ENCODE measurements at places on chromosomes 3 and 15. TPM values are rescaled to one million over a fixed set of nuclear protein-coding genes. Genes with fewer than 3 reads are reported as not detected.

- no peaks in the 10 kb centered on the region for H3K4me1 ChIP-seq
- no peaks in the 10 kb centered on the region for H3K36me3 ChIP-seq
Measured at GRCh38 chr3:195086341-195086740, 184.6 kb downstream of the XXYLT1 start.

DNA sequence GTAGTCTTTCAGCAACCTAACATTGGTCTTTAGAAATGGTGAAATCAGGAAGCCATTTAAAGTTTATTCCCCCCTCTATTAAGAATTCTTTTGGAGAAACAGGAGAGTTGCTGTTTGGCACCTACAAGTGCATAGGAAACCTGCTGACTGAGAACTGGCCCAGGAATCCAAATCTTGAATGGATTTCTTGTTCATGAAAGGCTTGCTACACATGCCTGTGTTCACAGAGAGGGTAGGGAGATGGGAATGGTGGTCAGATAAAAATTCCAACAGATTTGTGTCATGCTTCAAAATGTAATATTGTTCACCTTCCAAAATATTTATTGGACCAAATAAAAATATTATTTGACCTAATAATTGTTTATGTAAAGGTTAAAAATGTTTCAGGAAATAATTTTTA lies 24.2 kb upstream of the ZPLD1 start:
- DNase-seq = no peak
- no peak overlapping the region for H3K4me3 ChIP-seq
- H3K4me1 ChIP-seq = no peaks in the 10 kb centered on the region
- H3K36me3 ChIP-seq = no peaks in the 10 kb centered on the region
- no peak overlapping the region for H3K27ac ChIP-seq
- H3K27me3 ChIP-seq = no peaks in the 10 kb centered on the region

DNA sequence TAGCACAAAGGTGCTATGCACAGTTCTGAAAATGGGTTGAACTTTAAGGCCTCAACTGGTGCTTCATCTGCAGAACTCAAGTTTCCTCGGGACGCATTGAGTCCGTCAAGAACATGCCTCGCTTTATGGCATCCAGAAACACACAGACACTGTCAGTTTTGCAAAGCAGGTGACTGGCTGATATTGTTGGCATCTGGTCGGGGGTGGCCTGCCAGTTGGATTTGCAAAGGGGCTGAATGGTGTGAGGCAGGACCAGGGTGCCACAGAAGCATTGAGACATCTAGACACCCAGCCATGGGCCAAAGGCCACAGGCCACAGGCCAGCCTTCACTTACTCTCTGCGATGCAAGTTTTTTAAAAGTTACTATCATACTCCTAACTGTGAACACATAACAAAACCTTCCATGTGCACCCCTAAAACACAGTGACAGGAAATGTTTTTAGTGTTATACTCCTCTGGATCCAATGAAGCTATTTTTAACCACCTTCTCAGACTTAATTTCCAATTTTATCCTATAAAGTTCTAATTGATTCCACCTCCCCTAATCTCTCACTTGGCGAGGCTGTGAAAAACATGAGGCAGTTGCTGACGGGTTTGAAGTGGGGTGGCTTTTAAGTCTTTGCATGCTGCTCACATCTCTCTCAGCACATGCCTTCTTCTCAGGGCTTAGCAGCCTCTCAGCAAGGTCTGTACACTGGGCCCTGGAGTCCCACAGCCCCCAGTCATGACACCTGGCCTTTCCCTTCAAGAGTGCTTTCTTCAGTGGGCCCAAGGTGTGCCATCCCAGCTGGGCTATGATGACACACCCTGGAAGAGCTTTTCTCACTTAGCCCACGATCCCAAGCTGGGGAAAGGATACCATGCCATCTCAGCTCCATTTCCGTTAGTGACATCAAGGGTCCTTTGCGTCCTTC lies 38.5 kb upstream of the DUSP7 start:
- DNase-seq = no peak
- no peaks in the 10 kb centered on the region for H3K36me3 ChIP-seq
- H3K4me3 ChIP-seq = no peak overlapping the region
- no peaks in the 10 kb centered on the region for H3K27me3 ChIP-seq

DNA sequence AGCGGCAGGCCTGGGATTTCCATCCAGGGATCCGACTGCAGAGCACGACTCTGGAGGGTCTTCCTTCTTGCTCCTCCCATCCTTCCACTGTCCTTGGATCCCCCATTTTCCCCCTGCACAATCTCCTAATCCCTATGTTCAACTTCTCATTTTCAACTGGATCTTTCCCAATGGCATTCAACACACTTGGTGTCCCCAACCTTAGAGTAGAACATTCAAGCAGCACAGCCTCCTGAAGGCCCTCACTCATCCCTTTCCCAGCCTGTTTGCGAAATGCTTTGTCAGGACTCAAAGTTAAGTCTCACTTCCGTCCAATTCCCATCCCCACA lies 32.3 kb downstream of the RPN1 start:
- peak overlapping the region; percentile 89 for H3K27ac ChIP-seq
- H3K4me3 ChIP-seq = peak overlapping the region; percentile 69
- no peak for DNase-seq
- H3K36me3 ChIP-seq = peaks cover 23% of the 10 kb centered on the region

GCNT3 gene
- total RNA-seq = not detected

SLC6A20 gene
- total RNA-seq = 0.08 TPM

GCSAM gene
- total RNA-seq = 0.75 TPM
